ENCODE measurements at places on chromosomes 7 and 10.

DNA sequence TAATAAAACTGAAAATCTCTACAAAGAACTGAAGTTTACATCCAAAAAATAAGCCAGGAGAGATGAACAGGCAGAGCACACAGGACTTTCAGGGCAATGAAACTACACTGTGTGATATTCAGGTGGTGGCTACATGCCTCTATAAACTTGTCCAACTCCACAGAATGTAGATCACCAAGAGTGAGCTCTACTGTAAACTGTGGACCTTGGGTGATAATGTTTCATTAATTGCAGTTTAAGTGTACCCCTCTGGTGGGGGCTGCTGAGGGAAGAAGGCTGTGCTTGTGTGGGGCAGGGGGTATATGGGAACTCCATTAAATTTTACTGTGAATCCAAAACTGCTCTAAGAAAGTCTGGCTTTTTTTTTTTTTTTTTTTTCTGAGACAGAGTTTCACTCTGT, 22.7 kb downstream of the YWHAG start:
- DNase-seq, result no peak

DNA sequence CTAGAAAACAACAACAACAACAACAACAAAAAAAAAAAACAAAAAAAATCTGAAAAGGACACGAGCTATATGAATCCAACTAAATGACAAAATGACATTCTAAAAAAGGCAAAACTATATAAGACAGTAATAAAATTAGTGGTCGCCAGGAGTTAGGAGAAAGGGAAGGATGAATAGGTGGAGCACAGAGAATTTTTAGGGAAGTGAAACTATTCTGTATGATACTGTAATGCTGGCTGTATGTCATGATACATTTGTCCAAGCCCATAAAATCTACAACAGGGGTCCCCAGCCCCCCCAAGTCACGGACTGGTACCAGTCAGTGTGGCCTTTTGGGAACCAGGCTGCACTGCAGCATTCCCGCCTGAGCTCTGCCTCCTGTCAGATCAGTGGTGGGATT, 2.8 kb upstream of the PUS7 start:
- DNase-seq, result no peak

DNA sequence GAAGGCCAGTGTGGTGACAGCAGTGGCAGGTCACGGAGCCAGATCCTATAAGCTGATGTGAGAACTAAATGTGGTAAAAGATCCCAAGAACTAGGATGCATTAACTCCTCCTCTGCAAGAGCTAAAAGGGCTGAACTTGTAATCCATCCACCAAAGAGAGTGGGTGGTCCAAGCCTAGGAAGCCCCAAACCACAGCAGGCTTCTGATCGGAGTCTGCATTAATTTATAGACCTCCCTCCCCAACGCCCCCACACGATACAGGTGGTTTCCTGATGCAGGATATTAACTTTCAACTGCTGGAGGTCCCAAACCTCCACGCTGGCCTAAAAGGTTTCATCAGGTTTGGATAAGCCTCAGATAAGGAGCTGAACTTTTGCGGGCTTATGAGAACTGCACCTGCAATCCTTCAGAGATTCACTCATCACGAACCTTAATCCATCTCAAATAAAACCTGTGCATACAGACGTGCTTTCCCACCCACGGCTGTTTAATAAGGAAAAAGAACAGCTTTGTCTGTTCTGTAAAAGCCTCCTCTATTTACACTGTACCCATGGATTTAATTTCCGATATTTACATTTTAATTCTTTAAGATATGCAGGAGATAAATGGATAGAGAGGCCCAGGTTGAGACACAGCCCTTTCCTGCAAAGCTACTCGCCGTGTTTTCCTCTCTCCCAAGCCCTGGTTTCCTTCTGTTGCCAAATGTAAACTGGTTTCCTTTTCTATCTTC, 74.9 kb downstream of the GFRA1 start:
- no peak for DNase-seq

DNA sequence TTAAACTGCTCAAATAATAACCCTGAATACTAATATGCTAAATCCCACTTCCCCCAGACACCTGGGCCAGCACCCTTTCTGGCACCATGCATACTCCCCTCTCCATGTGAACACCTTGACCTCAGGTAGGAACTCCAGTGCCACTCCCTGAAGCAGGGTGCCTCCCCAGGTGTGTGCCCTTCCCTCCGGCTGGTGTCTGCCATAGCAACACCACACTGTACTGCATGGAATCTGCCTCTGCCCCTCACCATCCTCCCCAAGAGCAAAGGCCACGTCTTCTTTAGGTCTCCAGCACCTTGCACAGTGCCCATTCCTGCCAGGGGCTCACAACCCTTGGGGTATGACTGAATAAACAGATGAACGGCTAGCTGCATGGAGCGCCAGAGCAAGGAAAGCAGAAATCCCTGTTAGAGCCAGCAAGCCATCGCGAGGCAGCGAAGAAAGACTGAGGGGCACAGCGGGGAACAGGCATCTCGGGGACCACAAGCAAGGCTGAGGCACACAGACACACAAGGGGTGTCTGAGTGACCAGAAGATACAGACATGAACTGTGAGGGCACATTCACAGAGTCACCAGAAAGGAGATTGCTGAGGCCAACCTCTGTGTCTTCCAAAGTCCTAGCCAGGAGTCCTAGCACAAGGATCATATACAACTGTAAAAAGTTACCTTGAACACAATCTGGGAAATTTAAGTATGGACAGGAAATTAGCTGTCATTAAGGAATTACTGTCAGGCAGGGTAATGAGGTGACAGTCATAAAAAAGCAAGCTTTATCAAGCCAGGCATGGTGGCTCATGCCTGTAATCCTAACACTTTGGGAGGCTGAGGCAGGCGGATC, 25.7 kb downstream of the COBL start:
- no peak for DNase-seq

GRCh38 chr10:15346440-15347141, 24.5 kb downstream of the FAM171A1 start:
- peak; percentile 28 for DNase-seq

DNA sequence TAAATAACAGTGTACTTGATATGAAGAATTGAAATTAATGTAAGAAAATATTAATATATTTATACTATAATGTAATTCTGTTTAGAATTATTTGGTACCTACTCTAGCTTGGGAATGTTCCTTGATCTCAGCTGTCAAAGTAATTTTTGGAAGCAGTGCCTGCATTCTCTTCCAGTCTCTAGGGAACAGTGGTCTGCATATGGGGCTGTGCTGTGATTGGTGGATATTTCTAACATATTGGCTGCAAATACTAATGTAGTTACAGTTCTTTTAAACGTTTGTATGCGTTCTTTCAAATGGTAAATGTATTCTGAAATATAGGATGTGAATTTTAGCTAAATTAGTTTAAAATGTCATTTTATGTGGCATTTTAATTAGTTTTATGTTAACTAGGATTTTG, 87.2 kb downstream of the PHF14 start:
- DNase-seq, result no peak

DNA sequence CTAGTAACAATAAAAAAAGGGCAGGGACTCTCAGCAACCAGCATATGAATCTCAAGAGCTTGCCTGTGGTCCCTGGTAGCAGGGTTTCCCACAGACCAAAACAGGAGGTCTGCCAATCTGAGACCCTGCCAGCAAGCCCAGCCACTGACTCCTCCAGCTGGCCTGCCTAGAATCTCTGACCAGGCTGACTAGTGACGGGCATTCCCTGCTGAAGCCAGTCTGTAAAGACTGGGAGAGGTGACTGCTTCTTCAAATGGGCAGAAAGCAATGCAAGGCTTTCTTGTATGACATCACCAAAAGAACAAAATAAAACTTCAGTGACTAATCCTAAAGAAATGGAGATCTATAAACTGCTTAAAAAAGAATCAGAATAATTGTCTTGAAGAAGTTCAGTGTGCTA, 249.4 kb downstream of the TCF7L2 start:
- DNase-seq, result peak; percentile 72

GRCh38 chr7:72540923-72541322, 128.8 kb upstream of the CALN1 start:
- no peak for DNase-seq

GRCh38 chr10:35379226-35380137, 43.2 kb downstream of the CCNY start:
- peak; percentile 68 for DNase-seq

DNA sequence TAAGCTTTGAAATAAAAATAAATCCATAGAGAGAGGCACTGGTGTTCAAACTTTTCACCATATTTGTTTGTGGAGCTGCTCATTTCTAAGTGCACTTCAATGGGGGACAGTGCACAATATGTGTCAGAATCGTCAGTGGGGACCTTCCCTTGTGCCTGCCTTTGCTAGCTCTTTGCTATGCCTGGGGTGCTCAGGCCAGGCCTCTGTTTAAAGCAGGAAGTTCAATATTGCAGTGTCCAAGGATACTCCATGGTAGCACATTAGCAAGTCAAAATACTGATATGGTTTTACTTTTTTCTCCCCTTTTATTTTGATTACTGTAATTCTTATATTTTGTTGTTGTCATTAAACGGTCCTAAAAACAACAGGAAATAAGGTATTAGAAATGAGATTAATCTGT, 113.4 kb downstream of the POU6F2 start:
- DNase-seq, result no peak

GRCh38 chr7:32941181-32941580, 16.1 kb upstream of the FKBP9 start:
- DNase-seq, result peak; percentile 17

DNA sequence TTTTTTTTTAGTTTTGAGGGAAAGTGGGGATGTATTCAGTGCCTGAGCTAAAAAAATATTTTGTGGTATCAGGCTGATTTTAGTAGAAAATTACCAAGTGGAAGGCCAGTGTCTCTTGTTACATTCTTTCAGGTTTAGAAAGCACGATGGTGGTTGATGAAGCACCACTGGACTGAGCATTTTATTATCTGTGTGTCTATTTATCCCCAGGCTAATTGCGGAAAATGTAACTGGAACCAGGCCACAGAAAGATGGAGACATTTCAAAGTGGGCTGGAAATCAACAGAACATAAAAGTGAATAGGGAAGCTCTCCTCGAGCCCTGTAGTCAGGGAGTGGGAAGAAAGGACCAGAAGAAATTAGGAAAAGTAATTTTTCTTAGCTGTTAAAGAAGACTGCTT, 261.0 kb downstream of the STK31 start:
- no peak for DNase-seq

DNA sequence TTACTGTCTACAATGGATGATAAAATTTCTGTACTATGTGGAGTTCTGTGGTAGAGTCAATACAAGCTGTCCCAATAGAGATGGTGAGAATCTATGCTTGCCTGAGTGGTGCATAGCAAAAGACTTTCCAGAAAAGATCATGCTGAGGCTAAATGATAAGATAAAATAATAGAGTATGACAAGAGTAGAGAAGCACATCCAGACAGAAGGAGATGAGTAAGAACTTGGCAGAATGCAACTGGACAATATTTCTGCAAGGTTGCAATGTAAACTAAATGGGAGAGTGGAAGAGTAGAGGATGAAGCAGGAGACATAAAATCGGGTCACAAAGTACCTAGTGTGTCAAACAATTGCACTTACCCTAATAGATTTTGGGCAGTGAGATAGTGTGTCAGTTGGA, 347.6 kb downstream of the MDFIC start:
- DNase-seq, result peak; percentile 12

GRCh38 chr7:41134300-41135255, 568.3 kb downstream of the INHBA start:
- peak; percentile 49 for DNase-seq

GRCh38 chr10:73898730-73899410, 12.1 kb upstream of the PLAU start:
- DNase-seq, result peak; percentile 32

- DNase-seq, result no peak
Measured at GRCh38 chr7:41808541-41808940, 105.7 kb upstream of the INHBA start.

- DNase-seq, result no peak
Measured at GRCh38 chr10:22764639-22765038, 50.3 kb upstream of the PIP4K2A start.

GRCh38 chr10:121522831-121523230, 75.4 kb downstream of the FGFR2 start:
- DNase-seq, result no peak

- no peak for DNase-seq
Measured at GRCh38 chr10:30536578-30536977, 93.0 kb downstream of the LYZL2 start.

- DNase-seq, result peak; percentile 64
Measured at GRCh38 chr10:69224862-69225657, 4.9 kb downstream of the HKDC1 start.

- DNase-seq, result no peak
Measured at GRCh38 chr7:85535974-85536729, 349.3 kb upstream of the SEMA3D start.

DNA sequence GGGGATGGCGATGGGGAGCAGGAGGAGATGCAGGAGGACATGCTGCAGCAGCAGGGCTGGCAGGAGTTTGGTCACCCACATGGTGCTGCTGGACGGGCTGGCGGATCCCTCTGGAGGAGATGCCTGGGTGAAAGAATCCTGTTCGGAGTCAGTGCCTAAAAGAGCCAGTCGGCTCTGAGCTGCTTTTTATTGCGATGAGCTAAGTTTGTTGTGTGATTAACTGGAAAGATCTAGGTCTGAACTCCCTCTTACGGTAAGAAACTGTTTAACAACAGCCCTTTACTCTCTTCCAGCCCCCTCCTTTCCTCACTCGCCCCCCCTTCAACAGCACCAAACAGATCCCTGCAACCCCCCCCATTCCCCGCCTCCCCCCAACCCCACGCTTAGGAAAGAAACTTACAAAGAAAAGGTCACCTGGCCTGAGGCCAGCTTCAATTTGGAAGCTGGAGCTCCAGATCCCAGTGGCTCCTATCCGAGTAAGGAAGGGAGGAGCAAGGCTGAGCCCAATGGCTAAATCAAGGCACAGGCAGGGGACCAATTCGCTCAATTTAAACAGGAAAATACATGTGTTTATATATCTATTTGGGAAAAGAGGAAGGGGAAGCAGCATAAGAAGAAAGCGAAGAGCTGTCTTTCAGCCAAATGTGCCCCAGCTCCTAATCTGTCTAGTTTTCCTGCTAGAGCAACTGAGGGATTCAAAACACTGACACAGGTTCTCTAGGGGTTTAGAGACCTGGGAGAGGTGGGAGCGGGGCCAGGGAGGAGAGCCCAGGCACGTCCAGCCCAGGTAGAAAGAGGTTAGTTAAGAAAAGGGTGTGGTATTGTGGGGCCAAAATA, at the start of gene HGF:
HGF (minus strand) TSS at position 157 of the 837 bp plus-strand sequence; CDS start at position 81, 76 bp downstream.
- peak; percentile 81 for DNase-seq

DNA sequence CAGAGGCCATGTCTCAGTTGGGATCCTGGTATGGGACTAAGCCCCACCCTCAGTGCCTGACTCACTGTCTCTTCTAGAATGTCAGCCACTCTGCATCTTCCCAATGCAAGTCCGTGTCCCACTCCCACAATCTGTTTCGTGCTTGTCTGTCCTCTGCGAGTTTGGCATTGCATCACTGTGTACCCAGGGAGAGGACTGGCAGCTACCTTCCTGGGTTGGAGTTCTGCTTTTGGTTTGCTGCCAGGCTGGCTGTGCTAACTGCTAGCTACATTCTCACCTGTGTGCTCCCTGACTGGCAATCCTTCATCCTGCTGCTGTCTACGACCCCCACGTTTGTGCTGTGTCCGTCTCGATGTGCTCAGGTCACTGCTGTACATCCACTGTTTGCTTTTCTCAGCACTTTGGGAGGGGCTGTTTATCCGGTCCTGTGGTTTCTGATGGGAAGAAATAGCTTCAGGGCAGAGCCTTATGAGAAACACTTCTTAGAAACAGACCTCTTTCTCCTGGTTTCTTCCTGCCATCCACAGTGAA, 56.0 kb upstream of the GLI3 start:
- DNase-seq, result peak; percentile 3

GRCh38 chr10:123747426-123747825, 81.3 kb downstream of the GPR26 start:
- DNase-seq, result no peak

GRCh38 chr7:29945259-29945809, 44.3 kb downstream of the SCRN1 start:
- DNase-seq, result peak; percentile 12

All from GM23248 (cell line).